Endothelial cell (in vitro differentiated cells): ENCODE measurements at places on chromosomes 1 and 21. TPM values are rescaled to one million over a fixed set of nuclear protein-coding genes. Genes with fewer than 3 reads are reported as not detected.

GRCh38 chr1:45016767-45017166, 4.7 kb downstream of the UROD start:
- peaks cover 6% of the 10 kb centered on the region for H3K27me3 ChIP-seq
- H3K4me1 ChIP-seq = peaks cover 22% of the 10 kb centered on the region
- no peak overlapping the region for H3K4me3 ChIP-seq
- H3K36me3 ChIP-seq = peaks cover 12% of the 10 kb centered on the region
- no peak for DNase-seq
- no peak overlapping the region for H3K27ac ChIP-seq

GRCh38 chr1:226217273-226217672, 6.2 kb upstream of the MIXL1 start:
- H3K27ac ChIP-seq = no peak overlapping the region
- H3K27me3 ChIP-seq = peaks cover under 1% of the 10 kb centered on the region
- H3K4me1 ChIP-seq = peaks cover 30% of the 10 kb centered on the region
- H3K4me3 ChIP-seq = no peak overlapping the region

- peaks cover 5% of the 10 kb centered on the region for H3K4me1 ChIP-seq
- no peak for DNase-seq
- peaks cover 19% of the 10 kb centered on the region for H3K36me3 ChIP-seq
- no peak overlapping the region for H3K27ac ChIP-seq
These were observed 2.0 kb upstream of the ASCL5 start for GRCh38 chr1:201128962-201129361.

GRCh38 chr1:107132195-107132594, 8.6 kb upstream of the NTNG1 start:
- no peak for DNase-seq
- H3K4me3 ChIP-seq = no peak overlapping the region
- no peaks in the 10 kb centered on the region for H3K27me3 ChIP-seq
- H3K4me1 ChIP-seq = no peaks in the 10 kb centered on the region

GRCh38 chr1:25744140-25744581, 55.8 kb upstream of the SELENON start:
- peaks cover 10% of the 10 kb centered on the region for H3K36me3 ChIP-seq
- H3K4me3 ChIP-seq = no peak overlapping the region
- peaks cover 16% of the 10 kb centered on the region for H3K4me1 ChIP-seq
- peak; percentile 34 for DNase-seq
- H3K27me3 ChIP-seq = peaks cover 10% of the 10 kb centered on the region

GRCh38 chr21:22056904-22057303, 1058.7 kb downstream of the NCAM2 start:
- DNase-seq = no peak
- no peaks in the 10 kb centered on the region for H3K36me3 ChIP-seq
- no peak overlapping the region for H3K27ac ChIP-seq
- no peaks in the 10 kb centered on the region for H3K4me1 ChIP-seq

- no peaks in the 10 kb centered on the region for H3K4me1 ChIP-seq
- DNase-seq = no peak
- no peak overlapping the region for H3K4me3 ChIP-seq
- no peak overlapping the region for H3K27ac ChIP-seq
- no peaks in the 10 kb centered on the region for H3K36me3 ChIP-seq
- H3K27me3 ChIP-seq = no peaks in the 10 kb centered on the region
These were observed 42.0 kb downstream of the C1orf198 start for GRCh38 chr1:230826166-230826875.

DNA sequence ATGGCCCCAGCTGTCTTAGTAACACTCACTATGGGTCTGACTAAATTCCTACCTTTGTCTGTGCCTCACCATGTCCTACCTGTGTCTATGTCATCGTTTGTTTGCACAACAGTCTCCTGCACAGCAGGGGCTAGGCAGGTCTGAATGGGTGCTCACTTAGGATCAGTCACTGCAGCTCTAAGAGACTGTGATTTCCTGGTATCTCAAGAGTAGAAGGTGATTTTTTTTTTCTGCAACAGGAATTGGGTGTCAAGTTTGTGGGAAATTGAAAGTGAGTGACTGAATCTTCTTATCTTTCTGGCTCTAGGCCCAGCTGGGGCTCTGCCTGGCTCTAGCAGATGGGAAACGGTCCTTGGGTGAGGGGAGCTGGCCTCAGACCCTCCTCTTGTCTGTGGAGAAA, 46.4 kb upstream of the TRABD2B start:
- no peak for DNase-seq
- peaks cover 6% of the 10 kb centered on the region for H3K27me3 ChIP-seq
- H3K4me1 ChIP-seq = peaks cover 18% of the 10 kb centered on the region
- H3K36me3 ChIP-seq = no peaks in the 10 kb centered on the region

GRCh38 chr1:169089776-169090175, 16.7 kb upstream of the ATP1B1 start:
- DNase-seq = no peak
- no peak overlapping the region for H3K4me3 ChIP-seq
- H3K27ac ChIP-seq = no peak overlapping the region
- peaks cover 3% of the 10 kb centered on the region for H3K27me3 ChIP-seq
- H3K4me1 ChIP-seq = peaks cover 14% of the 10 kb centered on the region

ZNF695 gene
- 3.2 TPM for total RNA-seq
